ENCODE measurements at places on chromosomes 16 and 17.

GRCh38 chr17:76199469-76199868 is 40.8 kb downstream of the RNF157 start:
- no peak for DNase-seq

DNA sequence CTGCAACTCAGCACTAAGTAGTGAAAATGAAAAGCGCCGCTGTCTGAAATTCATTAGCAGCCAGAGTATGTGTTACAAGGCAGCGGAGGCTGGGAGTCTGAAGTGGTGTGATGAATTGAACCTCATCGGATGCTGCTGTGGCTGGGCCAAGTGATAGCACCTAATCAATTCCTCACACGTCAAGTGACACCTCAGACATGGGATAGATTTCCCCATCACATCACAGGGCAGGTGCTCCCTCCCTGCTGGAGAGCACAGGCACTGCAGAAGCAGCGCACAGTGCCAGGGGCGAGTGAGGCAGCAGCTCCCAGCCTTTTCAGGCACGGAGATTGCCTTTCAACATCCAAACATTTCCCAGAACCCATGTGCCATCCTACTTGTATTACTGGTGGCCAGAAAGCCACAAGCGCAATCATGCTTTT is 32.2 kb downstream of the DRC3 start:
- DNase-seq = no peak

DNA sequence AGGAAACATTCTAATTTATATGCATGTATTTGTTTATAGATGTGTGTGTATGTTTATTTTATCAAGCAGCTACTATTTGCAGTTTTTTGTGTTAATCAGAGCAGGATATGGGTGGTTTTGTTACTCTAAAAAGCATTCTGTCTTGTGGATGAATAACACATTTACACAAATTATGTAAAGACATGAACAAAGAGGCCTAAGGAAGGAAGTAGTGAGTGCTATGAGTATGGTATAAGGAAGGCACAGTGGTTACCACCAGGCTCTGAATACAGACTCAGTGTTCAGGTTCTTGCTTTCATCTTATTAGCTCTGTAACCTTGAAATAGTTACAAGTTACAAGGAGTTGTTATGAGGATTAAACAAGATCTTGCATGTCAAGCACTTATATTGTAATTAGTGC is 33.9 kb downstream of the STXBP4 start:
- DNase-seq = no peak

DNA sequence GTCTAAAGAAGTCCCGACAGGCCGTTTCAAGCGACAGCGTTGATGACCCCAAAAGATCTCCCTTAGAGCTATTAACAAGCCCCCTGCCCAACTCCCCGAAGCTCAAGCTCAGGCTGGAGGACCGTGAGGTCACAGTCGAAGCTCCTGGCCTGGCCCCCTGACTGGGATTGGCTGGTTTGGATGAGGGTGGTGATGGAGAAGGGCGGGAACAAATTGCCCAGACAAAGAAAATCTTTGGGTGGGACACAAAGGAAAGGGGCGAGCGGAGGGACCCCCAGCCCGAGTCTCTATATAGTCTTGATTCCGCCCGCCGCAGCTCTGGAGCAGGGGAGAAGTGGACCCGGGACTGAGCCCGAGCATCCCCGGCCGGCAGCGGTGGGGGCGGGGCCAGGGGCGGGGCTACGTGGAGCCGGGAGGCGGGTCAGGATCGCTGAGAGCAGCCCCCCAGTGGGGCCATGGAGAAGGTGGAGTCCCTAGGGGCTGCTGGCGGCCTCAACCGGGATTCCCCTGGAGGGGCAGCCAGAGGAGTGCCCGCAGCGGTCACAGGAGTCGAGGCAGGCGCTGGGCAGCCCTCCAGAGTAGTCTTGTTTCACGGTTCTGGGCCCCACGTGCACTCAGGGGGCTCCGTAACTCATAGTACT is 982 bp upstream of the NEURL4 start:
- DNase-seq = no peak

Measured in BJ (cell line).